ENCODE measurements at places on chromosomes 11 and 22.
A peak's percentile ranks its signal among the peaks of the same experiment; 100 is the strongest.

GRCh38 chr11:123135863-123136446 is 59.1 kb downstream of the CLMP start:
- no peak for DNase-seq

- no peak for DNase-seq
Observed at GRCh38 chr11:496834-497564, 10.0 kb downstream of the RNH1 start.

DNA sequence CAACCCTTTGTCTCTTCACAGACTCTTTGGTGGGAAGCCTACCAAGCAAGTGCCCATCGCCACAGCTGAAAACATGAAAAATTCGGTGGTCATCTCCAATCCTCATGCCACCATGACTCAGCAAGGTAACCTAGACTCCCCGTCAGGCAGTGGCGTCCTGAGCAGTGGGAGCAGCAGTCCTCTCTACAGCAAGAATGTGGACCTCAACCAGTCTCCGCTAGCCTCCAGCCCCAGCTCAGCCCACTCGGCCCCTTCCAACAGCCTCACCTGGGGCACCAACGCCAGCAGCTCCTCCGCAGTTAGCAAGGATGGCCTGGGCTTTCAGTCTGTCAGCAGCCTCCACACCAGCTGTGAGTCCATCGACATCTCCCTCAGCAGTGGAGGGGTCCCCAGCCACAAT is 111.6 kb downstream of the DBX1 start:
- no peak for DNase-seq

GRCh38 chr11:17564687-17565042 is 17.6 kb downstream of the OTOG start:
- DNase-seq = no peak

DNA sequence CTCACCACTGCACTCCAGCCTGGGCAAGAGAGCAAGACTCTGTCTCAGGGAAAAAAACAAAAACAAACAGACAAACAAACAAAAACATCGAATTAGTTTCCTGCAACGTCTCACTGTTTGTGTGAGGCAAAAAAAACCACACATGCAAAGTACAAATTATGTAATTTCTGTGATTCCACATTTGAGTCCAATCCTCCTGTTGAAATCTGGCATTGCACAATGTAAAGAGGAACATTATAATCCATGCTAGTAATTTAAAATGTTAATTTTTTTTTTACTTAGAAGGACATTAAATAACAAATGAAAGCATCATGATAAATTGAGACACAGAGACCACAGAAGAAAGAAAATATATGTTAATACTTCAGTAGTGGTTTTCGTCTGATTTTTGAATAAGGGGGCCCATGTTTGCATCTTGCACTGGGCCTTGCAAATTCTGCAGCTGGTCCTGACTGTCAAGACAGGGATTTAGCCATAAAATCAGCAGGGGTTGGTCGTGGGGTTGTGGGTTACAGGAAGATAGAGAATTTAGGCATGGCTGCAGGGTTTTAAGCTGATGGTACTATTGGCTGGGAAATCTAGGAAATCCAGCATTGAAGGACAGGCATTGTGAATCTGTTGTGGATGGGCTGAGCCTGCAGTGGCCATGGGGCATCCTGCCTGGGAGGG is 102.6 kb upstream of the ALDH3B2 start:
- DNase-seq = no peak

DNA sequence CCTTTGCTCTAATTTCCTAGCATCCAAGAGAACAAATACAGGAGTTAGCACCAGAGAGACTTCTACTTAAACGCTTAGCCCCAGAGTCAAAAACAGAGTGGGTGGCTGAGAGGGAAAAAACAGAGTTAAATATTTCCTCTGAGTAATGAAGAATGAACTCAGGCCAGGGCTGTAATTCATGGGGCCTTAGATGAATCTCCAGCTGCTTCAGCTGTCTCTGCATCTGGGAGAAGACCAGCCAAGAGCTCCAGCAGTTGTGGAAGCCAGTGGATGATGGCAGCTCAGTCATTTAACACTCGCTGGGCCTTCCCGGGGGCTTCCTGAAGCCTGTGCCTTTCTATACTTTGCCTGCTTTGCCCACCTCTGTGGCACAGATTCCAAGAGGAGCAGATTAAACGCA is 5.7 kb upstream of the ADAMTS15 start:
- no peak for DNase-seq

- DNase-seq = no peak
Observed at GRCh38 chr11:79371152-79371551, 69.7 kb downstream of the TENM4 start.

DNA sequence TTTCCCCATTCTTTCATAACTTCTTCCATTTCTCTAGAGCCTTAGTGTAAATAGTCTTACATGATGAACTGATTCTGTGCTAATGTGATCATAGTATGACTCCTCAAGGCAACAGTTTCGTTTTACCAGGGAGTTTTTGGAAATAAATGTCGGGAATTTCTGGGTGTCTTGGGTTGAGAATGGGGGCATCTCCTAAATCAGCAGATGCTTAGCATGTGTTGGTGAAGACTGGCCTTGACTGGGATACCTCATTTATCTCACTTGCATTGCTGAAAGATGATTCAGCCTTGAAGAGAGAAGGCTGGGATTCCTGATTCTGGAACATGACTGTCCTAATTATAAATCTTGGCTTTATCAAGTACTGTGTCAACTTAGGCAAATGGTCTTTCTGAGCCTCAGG is 115.7 kb upstream of the C11orf87 start:
- no peak for DNase-seq

DNA sequence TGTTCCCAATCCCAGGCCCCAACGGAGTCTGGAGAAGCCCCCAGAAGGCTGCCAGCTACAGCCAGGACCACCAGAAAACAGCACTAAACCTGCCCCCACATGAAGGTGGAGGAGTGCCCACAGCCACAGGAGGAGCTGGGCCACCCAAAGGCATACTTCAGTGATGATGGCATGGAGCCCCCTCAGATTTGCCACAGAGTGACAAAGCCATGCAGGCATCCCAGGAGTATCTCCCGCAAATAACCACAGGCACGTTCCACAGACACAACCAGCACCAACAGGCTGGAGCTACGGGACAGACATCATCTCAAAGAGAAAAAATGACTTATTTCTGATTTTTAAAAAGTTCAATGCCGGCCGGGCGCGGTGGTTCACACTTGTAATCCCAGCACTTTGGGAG is 10.6 kb downstream of the CARS1 start:
- no peak for DNase-seq

DNA sequence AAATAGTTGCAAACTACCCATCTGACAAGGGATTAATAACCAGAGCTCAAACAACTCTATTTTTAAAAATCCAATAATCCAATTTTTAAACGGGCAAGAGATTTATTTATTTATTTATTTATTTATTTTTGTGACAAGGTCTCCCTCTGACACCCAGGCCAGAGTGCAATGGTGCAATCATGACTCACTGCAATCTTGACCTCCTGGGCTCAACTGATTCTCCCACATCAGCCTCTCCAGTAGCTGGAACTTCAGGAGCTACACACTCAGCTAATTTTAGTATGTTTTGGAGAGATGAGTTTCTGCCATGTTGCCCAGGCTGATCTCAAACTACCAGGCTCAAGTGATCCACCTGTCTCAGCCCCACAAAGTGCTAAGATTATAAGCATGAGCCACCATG is 267.2 kb upstream of the BLID start:
- no peak for DNase-seq

- no peak for DNase-seq
Observed at GRCh38 chr11:114309517-114309916, 13.3 kb downstream of the NNMT start.

DNA sequence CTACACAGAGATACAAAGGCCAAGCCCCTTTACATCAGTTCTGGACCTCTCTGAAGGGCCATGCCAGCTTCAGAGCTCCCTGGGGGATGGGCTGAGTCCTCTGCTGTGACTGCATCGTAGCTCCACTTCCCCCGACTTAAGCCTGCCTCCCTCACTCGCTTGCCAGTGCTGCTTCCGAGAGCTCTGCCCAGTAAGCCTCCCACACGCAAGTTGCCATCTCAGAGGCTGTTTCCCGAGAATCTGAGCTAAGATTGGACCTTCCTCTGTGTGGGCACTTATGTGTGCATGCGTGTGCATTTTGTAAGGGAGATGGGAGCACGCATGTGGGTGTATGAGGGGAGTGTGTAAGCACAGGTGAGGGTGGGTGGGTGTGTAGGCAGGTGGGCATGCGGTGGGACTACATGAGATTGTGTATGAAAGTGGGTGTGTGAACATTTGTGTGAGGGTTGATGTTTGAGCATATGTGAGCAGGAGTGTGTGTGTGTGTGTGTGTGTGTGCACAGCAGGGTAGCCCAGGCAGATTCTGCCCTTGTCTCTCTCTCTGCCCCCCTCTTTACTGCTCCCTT is 163.0 kb upstream of the SYT13 start:
- DNase-seq = no peak

- DNase-seq = no peak
Observed at GRCh38 chr11:77101043-77101537, 1.6 kb upstream of the OMP start.

GRCh38 chr11:125554038-125554437 is 15.2 kb upstream of the EI24 start:
- no peak for DNase-seq

GRCh38 chr11:57299150-57299737 is 25.5 kb downstream of the TNKS1BP1 start:
- no peak for DNase-seq

DNA sequence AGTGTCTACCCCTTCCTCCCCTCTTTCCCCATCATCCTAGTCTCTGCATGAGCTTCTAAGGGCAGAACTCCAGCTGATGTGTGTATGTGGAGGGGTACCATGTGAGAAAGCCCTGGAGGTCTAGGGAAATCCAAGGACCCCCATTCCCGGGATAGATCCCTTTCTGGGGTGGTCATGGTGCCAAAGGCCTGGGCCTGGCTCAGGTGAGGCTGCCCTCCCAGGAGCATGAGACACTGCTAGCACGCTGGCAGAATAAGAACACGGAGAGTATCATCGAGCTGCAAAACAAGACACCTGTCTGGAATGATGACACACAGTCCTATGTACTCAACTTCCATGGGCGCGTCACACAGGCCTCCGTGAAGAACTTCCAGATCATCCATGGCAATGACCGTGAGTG is 19.6 kb downstream of the TUB start:
- no peak for DNase-seq

DNA sequence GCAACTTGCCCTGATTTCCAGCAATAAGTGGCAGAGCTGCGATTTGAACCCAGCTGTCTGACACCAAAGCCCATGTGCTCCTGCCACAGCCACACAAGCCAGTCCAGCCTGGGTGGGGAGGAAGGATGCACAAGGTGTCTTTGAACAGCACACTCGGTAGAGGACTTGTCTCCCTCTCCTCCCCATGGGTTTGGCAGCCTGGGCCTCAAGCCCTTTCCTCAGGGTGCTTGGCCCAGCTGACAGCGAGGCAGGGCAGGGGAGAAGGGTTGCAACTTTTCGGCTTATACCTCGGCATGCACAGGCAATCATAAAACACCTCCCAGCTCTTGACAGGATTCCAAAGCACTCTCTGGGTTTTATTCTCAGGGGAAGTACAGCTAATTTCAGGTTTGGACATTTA is 19.3 kb downstream of the ASPHD2 start:
- DNase-seq = no peak

DNA sequence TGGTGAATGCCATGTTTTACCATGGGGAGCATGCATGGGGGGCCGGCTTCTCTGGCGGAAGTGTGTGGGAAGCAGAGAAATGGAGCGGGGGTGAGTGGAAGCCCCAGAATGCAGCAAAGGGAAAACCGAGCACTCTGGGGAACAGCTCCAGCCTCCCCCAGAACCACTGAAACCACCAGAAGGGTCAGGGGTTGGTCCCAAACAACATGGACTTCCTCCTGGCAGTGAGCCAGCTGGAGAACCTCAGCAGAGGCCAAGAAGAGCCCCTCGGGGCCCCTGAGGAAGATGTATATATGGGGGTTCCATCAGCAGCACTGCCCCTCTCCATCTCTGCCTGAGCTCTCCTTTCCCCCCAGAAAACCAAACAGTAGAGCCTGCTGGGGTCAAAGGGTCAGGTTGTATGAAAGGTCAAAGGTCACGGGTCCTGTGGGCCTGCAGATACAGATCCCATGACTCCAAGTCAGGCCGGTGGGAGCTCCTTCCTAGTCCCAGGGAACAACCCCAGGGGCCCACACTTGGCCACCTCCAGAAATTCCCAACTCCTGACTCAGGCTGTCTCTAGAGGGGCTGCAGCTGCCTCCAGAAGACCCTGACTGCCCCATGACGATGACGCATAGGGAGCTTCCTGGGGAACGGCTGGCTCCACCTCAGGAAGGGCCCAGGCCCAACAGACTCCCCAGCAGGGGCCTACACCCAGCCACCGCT is 48.5 kb upstream of the TIMP3 start:
- DNase-seq = peak; percentile 52

Data from AG04450 (cell line).